Stimulated activated CD4-positive, alpha-beta T cell treated with anti-CD3 and anti-CD28 coated beads, Interleukin-4, amount 100 ng/mL, for 48 hours (primary cell): ENCODE measurements at places on chromosomes 7 and 10.

DNA sequence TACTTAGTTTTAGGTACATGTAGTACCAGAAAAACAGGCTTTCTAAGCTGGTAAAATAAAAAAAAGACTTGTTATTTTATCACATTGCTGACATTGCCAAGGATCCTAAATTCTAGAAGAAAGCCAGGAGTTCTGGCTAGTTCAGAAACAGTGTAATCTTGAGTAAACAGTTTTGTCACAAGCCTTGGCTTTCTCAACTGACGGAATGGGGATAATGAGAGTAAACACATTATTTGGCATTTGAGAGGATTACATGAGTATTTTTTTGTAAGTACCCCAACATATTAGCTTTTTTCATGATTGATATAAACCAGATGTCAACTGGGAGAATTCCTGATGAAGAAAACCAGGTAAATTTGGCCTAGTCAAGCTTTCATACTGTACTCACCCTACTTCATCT is 269.8 kb downstream of the SORCS1 start:
- DNase-seq: no peak

- DNase-seq: no peak
Observed at GRCh38 chr10:124731551-124731950, 12.6 kb downstream of the FAM53B start.

DNA sequence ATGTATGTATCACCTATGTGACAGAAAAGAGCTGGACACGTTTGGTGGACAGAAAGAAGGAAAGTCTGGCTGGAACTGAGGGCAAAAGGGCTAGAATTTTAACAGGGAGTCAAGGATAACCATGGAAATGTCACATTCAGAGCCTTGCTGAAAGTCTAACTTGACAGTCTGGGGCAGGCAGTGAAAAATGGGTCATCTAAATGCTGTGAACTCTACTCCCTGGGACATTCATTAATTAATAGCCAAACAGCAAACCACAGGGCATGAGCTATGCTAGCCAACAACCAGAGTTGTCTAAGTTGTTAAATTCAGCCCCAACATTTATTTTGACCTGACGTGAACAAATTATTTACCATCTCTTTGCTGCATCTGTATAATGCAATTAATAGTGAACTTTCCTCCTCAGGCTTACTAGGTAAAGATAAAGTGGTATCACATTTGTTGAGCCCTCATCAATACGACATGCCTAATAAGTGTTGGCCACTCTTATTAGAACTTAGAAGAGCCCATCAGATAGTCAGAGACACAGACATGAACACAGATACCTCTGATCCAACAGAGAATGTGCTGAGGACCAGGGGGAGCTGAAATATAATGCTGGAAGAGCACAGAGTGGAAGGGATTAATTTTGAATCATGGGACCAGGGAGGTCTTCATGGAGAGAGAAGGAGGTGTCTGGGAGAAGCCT is 109.9 kb downstream of the SORCS1 start:
- DNase-seq: no peak

- DNase-seq: no peak
Observed at GRCh38 chr10:129523723-129524316, 56.8 kb downstream of the MGMT start.

GRCh38 chr10:47057471-47057870 is 146.2 kb downstream of the PTPN20 start:
- no peak for DNase-seq

GRCh38 chr10:37552881-37553280 is 304.5 kb downstream of the ZNF248 start:
- DNase-seq: no peak

DNA sequence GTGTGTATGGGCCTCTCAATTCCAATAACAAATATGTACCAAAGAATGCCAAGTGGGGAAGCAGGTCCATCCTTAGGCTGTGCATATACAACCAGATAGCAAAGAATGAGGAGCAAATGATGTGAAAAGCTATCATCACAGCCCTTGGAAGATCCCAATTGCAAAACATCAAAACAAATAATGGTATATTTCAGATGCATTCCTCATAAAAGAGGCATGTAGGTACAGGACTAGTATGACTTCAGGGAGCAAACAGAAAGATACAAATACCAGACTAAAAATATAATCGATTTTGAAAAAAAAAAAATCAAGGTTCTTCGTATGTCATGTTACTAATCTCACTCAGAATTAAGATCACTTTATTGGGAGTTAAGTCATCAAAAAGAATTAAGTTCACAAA is 18.5 kb upstream of the SPOCK2 start:
- DNase-seq: no peak

DNA sequence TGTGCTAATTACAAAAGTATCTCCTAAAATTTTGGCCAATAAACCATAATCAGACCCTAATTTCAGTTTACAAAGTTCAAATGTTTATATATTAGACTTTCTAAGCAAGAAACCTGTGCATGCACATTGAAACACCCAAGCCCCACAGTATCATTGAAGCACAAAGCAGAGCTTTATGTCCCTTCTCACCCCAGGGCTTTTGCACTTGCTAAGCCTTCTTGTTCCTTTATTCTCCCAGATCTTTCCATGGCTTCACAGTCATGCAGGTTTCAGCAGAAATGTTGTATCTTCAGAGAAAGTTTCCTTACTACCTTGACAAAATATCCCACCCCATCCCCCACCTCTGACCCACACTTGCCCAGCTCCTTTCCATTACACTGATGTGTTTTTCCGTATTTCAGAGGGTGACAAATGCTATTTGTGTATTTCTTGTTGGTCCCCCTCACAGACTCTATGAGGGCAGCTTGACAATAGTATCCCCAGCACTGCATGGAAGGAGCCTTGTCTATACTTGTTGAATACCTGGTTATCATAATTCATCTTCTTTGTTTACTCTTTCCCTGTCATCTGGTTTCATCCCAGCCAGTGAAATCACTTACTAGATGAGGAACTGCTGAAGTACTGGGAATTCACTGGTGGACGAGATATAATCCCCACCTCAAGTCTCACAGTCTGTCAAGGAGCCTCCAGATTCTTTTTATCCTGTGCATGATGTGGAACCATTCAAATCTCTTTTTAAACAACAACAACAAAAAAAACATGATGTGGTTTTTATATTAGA is 24.0 kb upstream of the PCGF5 start:
- no peak for DNase-seq

DNA sequence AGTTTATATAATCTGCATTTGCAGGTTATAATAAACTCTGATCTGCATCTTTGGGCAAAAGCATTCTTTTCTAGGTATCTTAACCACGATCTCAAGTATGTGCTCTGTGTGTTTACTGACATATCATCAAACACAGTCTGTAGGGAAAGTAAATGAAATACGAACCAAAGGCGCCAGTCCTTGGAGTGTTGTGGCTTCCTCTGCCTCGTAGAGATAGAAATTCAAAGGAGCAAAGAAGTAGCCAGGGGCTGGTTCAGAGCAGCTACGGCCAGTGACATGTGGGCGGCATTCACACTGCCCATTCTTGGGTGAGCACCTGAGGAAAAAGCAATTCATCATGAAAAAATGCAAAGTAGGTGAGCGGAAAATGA is 38.7 kb downstream of the LAMB4 start:
- DNase-seq: no peak
